ENCODE measurements at places on chromosomes 5 and 9. TPM values are rescaled to one million over a fixed set of nuclear protein-coding genes. Genes with fewer than 3 reads are reported as not detected.

The CENPK gene
- total RNA-seq = 88.7 TPM

The SEMA6A gene
- total RNA-seq = 1.6 TPM

The PCA3 gene
- total RNA-seq = 2.2 TPM

The CAMK2A gene
- total RNA-seq = not detected

The PIP5K1B gene
- total RNA-seq = not detected

The GABRG2 gene
- total RNA-seq = not detected

The MUSK gene
- total RNA-seq = 0.53 TPM
